ENCODE measurements at places on chromosomes 11 and 22.

GRCh38 chr22:32338757-32339156, 18.9 kb upstream of the RFPL3 start:
- DNase-seq: no peak

DNA sequence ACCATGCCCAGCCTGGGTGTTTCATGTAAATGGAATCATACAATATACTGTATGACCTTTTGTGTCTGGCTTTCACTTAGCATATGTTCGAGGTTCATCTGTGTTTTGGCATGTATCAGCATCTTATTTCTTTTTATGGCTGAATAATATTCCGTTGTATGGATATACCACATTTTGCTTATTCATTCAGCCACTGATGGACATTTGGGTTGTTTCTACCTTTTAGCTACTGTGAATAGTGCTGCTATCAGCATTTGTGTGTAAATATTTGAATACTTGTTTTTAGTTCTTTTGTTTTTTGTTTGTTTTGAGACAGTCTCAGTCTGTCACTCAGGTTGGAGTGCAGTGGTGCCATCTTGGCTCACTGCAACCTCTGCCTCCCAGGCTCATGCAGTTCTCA, 35.7 kb downstream of the KDM2A start:
- no peak for DNase-seq

- no peak for DNase-seq
Measured at GRCh38 chr11:102458548-102458947, 6.0 kb upstream of the TMEM123 start.

DNA sequence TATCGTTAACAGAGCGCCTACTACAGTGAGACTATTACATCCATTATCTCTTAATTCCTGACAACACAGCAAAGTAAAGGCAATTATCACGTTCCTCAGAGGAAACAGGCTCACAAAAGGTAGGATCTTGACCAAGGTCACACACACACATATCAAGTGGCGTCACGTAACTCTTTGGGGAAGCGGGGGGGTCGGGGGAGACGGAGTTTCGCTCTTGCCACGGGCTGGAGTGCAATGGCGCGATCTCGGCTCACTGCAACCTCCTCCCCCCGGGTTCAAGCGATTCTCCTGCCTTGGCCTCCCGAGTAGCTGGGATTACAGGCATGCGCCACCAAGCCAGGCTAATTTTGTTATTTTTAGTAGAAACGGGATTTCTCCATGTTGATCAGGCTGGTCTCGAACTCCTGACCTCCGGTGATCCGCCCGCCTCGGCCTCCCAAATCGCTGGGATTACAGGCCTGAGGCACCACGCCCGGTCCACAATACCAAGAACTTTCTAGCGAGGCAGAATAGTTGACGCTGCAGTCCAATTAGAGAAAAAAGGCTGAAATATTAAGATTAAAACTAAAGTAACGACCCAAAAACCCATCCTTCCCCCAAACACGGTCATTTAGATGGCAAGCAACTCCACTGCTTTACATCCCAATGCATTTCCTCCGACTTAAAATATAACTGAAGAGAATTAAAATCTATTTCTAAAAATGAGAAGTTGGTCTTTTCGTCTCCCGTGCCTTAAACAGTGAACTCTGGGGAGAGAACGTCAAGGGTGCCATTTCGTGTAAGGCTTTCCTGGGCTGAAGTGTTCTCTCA, 1.2 kb downstream of the DDX17 start:
- peak; percentile 38 for DNase-seq

DNA sequence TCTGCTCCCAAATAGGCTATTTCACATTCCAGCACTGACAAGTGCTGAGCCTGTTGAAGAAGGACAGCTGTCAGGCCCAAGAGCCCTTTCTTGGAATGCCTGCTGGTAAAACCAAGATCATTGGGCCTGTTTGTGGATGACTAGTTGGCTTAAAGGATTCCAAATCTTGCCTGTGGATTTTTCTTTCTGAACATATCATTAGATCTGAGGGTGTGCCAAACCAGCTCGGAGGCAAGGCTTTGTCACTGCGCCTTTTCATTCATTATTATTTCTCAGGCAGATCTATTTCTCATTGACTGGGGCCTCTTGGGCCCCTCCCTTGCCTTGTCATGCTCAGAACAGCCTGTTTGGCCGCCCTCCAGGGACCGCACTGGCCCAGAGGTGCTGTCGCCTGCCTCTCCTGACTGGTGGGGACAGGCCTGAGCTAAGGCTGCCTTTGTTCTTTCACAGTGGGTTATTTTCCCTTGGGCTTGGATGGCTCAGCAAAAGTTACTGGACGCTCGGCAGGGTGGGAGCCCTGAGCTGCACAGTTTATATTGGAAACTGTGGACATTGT, 222.7 kb upstream of the SESN3 start:
- no peak for DNase-seq

- no peak for DNase-seq
Measured at GRCh38 chr11:124536520-124536919, 6.9 kb downstream of the OR8B12 start.

GRCh38 chr11:122175306-122175705, 59.3 kb upstream of the BLID start:
- DNase-seq: no peak

GRCh38 chr11:96506041-96506440, 116.2 kb downstream of the JRKL start:
- no peak for DNase-seq

DNA sequence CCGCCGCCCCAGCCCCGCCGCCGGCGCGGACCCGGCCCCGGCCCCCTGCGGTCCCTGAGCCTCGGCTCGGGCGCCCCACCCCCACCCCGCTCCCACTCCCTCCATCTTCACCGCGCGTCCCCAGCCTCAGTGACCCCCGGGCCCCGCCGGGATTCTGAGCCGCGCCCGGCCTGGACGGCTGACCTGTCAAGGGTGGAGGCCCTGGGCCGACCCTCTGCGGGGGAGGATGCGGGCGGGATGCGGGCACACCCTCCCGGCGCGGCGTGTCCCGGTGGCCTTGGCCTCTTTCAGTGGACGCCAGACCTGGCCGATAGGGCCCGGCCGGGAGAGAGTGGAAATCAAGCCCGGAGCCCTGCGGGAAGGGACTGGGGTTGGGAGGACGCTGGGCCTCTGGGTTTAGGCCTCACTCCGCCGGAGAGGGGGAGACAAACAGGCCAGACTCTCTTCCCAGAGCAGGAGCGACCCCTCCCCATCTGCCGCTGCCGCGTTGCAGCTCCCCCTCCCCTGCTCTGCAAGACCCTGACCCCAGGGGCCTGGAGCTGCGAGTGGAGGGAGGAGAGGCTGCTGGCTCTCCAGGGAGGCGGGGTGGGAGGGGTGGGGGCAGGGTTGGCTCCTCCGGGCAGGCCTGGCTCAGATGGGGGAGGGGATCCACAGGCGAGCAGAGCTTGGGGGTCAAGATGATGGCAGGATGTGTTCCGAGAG, 525 bp downstream of the MAPK8IP2 start:
- no peak for DNase-seq

GRCh38 chr11:40291741-40292140, 1167.7 kb downstream of the LRRC4C start:
- DNase-seq: no peak

- no peak for DNase-seq
Measured at GRCh38 chr22:44965171-44965570, 44.6 kb downstream of the PHF21B start.

DNA sequence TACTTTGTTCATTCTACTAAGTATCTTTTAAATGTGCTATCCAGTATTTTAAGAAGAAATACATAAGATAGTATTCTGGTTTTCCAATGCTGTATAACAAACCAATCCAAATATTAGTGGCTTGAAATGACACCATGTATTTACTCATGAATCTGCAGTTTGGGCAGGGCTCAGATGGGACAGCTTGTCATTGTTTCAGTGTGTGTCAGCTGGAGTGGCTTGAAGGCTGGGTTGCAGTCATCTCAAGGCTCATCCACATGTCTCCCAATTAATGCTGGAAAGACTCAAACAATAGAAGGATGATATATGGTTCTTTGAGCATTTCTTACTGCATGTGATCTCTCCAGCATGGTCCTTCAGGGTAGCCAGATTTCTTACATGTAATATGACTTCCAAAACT, 146.2 kb downstream of the ARHGAP42 start:
- no peak for DNase-seq

DNA sequence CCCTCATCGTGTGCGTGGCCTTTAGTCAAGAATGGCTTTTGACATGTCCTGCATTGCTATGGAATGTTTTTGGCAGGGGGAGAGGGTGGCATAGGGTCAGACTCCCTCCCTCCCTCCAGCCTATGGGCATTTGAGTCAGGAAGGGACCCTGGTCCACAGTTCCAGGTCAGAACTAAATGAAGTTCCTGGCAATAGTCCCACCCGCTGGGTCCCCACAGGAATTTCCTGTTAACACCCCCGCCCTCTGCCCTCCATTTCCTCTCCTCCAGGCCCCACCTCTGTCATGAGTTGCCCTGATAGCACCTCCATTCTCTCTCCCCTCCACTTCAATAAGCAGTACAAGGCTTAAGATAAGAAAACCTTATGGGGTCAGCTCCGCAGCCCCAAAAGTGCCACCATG, 40.8 kb upstream of the LMO2 start:
- no peak for DNase-seq

DNA sequence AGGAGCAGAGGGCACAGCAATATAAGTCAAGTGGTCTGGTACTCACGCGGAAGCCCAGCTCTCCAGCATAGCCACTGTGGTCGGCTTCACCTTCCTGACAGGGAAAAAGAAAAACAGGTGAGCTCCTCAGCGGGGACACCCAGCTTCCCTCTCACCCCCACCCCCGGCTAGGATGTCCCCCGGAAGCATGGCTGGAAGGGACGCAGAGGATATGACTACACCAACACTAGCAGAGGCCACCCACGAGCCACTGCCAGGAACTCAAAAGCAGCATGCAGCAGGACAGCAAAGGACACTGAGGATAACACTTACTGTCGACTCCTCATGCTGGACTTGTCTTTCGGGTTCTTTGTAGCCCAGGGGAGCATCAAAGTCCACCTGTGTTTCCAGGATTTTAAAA, 9.0 kb upstream of the C22orf39 start:
- DNase-seq: no peak

GRCh38 chr22:21972293-21972779, 10.3 kb downstream of the TOP3B start:
- DNase-seq: no peak

DNA sequence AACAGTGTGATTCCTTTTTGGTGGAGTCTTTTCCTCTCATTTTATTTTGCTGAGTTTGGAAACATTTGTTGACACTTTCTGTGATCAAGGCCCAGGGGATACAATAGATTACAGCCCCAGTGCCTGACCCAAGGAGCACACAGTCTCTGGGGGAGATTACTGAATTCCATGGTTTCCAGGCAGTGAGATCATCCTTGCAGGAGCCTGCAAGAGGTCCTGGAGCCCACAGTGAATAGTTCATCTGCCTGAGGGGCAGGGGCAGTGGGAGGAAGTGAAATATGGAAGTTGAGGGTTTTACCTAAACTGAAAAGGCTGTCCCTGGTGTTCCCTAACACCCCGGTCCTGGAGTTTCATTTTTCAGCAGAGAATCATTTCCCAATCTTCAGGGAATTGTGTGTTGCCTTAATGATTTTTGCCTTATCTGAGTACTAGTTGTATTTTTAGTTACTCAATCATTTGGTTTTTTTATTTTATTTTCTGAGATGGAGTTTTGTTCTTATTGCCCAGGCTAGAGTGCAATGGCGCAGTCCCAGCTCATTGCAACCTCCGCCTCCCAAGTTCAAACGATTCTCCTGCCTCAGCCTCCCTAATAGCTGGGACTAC, 7.7 kb downstream of the CCS start:
- no peak for DNase-seq

DNA sequence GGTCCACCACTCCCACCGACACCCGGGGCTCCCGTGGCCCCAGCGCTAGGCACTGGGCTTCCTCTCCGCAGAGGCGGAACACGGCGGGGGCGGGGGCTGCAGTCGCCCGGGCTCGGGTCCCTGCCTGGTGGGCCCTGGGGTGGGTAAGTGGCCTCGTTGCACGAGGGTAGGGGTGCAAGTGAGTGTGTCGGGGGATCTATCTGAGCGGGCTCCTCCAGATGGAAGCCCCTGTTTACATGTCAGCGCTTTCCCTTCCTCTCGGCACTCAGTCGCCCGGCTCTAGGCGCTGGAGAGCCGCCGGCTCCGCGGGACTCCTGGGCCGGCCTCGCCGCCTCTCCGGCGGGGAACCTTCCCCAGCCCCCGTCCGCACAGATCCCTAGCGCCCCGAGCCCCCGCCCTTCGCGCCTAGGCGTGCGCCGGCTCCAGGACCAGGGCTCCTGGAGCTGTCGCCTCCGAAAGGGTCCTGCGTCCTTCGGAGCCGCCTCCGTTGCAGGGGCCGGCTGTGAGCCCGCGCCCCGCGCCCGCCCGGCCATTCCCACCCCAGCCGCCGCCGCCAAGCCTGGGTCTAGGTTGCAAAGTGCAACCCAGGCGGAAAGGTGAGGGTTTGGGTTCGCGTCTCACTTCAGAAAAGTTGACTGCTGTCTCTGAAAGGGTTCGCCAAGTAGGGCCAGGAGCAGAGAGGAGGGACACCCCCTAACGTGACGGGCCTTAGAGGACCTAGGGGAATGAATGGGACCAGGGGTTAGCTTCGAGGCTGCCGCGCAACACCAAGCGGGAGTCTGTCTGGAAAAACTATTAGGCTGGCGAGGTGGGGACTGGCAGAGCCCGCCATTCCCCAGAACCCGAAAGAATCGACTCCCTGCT, 978 bp downstream of the FLI1 start:
- no peak for DNase-seq

DNA sequence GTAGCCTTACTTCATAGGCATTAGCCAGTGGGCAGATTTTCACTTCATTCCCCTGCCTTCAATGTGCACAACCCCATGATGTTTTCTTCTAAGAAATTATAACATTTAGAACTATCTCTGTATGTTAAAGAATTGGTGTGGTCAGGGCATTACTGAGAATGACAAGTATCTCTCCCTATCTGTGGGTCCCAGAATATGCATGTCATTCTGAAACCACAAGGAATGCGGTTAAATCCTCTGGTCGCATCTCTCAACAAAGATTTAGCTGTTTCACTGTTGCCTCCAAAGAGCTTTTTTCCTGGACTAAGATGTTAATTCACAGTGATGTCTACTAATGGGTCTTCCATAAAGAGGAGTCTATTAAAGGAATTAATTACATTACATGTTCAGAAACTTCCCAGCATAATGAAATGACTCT, 62.7 kb downstream of the LIF start:
- no peak for DNase-seq

GRCh38 chr11:87628957-87629356, 546.3 kb downstream of the RAB38 start:
- no peak for DNase-seq

- DNase-seq: no peak
Measured at GRCh38 chr11:68387840-68388239, 72.7 kb upstream of the PPP6R3 start.

- DNase-seq: no peak
Measured at GRCh38 chr22:46150655-46151477, 540 bp downstream of the PPARA start.

- no peak for DNase-seq
Measured at GRCh38 chr11:119907122-119907851, 178.3 kb upstream of the NECTIN1 start.

- no peak for DNase-seq
Measured at GRCh38 chr11:43035086-43035485, 276.7 kb upstream of the API5 start.

DNA sequence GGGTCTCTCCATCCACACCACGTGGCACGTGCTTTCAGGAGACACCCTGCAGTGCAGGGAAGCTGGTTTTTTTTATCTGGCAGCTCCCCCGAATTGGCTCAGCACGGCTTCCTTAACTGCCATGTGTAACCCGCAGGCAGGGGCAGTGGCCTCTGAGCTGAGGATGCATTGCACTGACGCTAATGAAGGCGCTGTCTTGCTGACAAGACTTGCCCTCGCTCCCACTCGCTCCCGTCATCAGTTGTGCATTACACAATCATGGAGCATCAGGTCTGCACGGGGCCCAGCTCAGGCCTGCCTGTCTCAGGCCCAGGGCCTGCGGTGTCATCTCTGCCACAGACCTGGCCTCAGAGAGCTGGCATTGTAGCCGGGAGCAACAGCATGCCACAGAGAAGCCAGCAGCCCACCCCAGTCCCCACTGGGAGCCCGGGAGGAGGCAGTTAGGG, 95.9 kb downstream of the ARHGAP8 start:
- no peak for DNase-seq
